ENCODE measurements at places on chromosomes 6 and 20. TPM values are rescaled to one million over a fixed set of nuclear protein-coding genes. Genes with fewer than 3 reads are reported as not detected.

SOBP gene
- total RNA-seq: 1.5 TPM

RSPO3 gene
- total RNA-seq: 2.6 TPM

ZBTB46 gene
- 2.2 TPM for total RNA-seq

SIRPB1 gene
- 4.1 TPM for total RNA-seq

GPR63 gene
- 0.02 TPM for total RNA-seq

CLPSL1 gene
- total RNA-seq: not detected

OXT gene
- total RNA-seq: 7.7 TPM

SLC16A10 gene
- 5.9 TPM for total RNA-seq

C6orf120 gene
- 30.7 TPM for total RNA-seq

LY6G6D gene
- not detected for total RNA-seq

GRCh38 chr6:5091210-5092069 is 6.3 kb downstream of the PPP1R3G start:
- DNase-seq: no peak

DNA sequence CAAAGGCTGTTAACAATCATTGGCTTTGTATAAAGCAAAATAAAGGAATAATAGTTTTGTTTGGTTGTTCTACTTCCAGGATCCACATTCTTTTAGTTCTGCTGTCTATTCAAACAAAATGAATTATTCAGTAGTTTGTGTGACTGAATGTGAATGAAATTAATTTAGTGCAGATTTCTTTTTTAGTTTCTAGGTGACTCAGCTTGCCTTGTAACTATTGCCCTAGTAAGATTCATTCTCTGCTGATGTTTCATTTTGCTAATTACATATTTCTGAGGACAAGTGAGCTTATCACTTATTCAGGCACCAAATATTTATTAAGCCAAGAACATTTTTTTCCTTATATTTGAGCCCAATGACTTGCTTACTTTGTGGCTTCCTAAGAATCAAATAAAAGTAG is 46.5 kb upstream of the RIPOR2 start:
- DNase-seq: no peak

DNA sequence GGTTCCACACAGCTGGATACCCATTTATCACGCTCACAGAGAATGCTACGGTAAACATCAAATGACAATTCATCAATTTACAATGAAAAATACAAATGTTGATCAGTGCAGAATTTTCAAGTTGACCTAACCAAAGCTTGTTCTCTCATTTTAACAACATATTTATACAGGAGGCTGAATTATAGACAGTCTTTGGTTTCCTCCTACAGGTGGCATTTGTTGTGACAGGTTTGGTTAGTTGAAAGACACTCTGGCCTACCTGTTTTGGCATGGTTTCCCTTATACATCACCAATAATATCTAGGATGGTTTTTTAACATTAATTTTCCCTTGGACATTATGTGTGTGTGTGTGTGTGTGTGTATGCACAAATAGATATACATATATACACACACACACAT is 642.5 kb upstream of the MMS22L start:
- no peak for DNase-seq

- no peak for DNase-seq
These were observed 24.6 kb downstream of the MYLK4 start for GRCh38 chr6:2725999-2726567.

DNA sequence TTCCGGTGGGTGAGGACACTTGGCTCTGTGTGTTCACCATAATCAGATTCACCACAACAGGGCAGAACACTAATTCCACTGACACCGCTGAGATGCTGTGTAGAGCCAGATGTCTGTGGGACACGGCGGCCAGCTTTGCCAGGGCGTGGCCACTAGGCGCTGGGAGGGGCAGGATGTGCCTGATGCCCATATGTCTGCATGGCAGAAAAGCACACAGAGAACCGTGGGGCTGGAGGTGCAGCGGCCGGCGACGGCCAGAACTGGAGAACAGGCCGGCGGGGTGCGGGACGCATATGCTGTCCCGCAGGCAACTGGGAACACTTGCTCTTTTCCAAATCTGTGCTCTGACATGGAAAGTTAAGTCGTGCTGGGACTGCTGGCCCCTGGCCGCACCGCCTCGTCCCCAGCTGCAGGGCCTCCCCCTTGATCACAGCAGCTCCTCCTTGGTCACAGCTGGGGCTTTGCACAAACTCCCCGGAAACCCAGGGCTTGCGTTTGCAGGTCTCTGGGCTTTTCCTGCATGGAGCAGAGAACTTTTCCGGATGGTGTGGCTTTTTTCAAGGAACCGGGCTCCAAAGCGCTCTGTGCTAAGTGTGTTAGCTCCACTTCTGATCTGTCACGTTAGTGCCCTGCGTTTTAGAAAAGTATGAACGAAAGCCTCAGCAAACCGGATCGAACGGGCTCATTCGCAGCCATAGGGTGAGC is 31.1 kb downstream of the NTSR1 start:
- DNase-seq: peak; percentile 51

- DNase-seq: no peak
These were observed 4.7 kb downstream of the MAPK14 start for GRCh38 chr6:36032261-36032660.

DNA sequence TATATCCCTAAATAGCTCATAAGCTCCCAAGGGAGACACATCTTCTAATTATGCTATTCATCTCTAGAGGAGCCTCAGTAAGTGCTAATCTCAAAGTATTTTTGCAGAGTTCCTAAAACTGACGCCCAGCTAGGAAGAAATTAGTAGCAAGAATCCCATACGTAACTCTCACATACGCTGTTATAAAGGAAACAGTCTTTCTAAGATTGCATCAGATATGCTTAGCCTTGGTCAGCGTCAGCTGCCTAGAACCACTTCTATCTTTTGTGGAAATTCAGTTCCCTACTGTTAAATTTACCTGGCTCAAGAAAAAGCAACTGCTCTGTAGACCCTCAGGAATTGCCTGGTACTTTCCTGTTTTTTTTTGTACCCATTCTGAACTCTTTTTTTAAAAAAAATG is 13.6 kb downstream of the RIPOR2 start:
- no peak for DNase-seq

DNA sequence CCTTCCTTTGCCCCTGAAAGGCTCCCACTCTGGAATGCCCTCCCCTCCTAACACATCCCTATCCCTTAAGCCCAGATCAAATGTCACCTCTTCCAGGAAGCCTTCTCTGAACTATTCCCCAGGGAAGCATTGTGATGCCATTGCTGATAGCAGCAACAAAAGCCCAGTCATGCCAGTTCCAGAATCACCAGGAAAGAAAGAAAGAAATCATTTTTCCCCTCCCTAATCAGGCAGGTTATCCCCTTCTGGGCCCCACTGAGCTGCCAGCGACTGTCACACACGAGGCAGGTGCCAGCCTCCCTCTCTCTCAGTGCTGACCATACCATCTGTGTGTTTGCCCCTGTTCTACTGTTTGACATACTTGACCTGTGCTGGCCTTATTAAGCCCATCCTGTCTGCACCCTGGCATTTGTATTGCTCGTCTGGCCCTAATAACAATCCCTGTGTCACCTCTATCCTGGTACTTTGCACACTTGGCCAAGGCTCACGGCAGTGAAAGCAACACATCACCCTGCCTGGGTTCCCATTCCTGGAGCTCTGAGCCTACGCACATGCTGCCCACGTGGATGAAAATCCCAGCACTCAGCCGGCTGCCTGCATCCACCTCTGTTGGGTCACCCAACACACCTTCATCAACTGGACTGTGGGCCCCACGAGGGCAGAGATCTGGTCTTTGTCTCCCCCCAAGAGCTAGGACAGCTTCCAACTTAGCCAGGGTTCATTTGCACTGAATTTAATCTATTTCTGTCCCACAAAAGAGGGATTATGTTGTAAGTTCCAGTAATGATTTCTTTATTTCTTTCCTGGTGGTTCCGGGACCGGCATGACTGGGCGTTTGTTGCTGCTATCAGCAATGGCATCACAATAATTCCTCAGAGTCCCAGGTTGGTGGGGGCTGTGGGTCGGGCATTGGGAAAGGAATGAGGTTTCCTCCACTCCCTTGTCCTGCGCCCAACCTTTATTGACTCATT is 5.3 kb upstream of the BPIFB1 start:
- no peak for DNase-seq

DNA sequence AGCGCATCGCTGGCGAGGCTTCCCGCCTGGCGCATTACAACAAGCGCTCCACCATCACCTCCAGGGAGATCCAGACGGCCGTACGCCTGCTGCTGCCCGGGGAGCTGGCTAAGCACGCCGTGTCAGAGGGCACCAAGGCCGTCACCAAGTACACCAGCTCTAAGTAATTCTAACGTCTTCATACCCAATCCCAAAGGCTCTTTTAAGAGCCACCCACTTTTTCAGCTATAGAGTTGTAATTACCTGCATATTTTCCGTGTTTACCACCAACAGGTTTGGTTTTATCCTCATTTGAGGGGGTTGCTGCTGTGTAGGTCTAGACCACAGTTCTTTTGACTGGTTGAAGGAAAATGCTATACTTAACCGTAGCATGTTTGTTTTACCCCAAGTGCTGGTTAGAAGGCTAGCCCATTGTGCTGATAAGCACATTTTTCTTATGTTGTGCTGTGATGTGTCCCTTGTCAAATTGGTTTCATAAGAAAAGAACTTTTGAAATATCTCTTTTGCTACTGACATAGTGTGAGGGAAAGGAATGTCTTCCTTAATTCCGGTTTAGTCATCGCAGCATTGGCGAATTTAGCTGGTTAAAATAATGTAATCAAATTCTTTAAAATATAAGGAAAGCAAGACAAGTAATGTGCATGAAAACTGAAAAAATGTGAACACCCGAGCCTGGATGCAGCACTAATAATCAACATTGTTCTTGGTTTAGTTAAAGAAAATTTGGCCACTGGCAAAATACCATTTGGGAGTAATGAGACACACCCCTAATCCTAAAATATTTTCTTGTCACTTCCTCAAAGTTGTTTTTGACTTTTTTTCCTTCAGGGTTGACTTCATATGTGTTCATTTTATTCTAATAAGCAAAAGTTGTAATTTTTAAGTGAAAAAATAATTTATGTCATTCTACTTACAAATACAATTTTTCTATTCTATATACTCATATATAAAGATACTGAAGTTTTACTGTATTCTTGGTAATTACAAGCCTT is 112.8 kb downstream of the HFE start:
- DNase-seq: no peak

- DNase-seq: no peak
These were observed 116.9 kb upstream of the SCGN start for GRCh38 chr6:25534942-25535631.

- no peak for DNase-seq
These were observed 69.7 kb upstream of the SYNCRIP start for GRCh38 chr6:85712346-85712745.

DNA sequence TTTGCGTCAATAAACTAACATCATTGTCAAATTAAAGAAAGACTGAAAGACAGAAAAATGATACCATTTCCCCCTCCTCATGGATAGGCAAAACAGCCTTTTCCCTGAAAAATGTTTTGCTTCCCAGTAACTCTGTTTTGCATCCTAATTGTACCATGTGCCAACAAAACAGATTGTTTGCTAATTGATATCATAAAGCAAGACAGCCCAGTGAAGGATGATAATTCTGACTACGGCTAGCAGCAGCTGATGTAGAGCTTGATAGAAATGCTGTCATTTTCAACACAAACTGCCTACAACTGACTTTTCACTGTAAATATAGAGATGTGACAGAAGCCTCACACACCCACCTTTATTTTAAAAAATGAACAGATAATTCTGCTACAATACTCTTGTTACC is 1061.6 kb downstream of the HACE1 start:
- DNase-seq: no peak

GRCh38 chr6:18347021-18347577 is 40.1 kb upstream of the RNF144B start:
- no peak for DNase-seq
